ENCODE measurements at places on chromosomes 2 and 18.

DNA sequence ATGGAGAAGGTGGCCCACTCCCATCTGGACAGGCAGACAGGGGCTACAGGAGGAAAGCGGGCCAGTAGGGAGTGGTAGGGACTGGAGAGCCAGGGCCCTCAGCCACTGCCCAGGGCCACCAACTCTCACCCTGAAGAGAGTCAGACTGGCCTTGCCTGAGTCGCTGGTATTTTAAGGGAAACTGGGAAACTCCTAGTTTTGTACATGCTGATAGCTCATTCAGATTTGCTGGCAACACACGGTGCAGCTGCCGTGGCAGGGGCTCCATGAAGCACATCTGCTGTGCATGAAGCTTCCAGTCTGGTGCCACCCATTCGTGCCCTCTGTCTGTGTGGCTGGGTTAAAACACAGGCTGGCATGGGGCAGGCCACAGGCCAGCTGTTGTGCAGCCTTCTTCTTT lies 137.3 kb upstream of the GLI2 start:
- DNase-seq = no peak

GRCh38 chr18:74982946-74983635 lies 225.8 kb downstream of the PTGR3 start:
- DNase-seq = no peak

DNA sequence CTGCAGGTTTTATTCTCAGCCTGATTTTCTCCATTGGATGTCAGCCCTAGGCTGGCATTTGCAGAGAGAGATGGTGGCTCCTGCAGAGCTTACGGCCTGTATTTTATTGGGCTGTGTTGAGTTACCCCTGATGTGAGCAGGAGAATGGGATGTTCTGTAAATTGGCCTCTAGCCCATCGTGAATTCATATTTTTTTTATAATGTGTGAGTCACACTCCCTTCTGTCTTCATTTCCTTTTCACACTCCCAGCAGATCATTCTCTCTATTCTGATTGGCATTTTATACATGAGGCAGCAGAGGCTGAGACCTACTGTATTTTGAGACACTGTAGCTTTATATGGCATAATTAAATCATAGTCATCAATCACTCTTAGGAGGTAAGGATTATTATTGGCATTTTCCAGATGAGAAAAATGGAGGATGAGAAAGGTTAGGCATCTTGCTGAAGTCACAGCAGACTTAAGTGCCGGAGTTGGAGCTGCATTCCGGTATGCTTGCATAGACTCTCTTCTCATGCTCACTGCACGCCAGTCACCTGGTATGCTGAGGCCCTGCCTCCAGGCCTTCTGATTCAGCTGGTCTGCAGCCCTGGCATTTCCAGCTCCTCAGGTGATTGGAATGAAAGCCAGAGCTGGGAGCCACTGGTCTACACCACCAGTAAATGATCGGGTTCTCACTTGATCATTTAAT lies 142.4 kb downstream of the NEDD4L start:
- DNase-seq = no peak

DNA sequence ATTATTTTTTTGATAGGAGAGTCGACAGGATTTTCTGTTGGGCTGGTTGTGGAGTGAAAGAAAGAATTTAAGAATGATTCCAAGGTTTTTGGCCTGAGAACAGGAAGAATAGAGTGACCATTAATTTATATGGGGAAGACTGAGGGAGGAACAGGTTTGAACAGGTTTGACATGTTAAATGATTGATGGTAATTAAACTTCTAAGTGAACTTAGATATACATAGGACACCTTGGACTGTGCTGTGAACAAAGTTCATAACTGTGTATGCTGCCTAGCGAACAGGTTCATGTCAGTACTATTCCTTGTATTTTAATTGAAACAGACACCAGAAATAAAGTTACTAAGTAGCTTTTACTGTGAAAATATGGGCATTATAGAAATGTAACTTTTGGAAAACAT lies 212.0 kb downstream of the SPAG16 start:
- DNase-seq = no peak

GRCh38 chr2:98915751-98916358 lies 20.2 kb downstream of the CRACDL start:
- DNase-seq = no peak

DNA sequence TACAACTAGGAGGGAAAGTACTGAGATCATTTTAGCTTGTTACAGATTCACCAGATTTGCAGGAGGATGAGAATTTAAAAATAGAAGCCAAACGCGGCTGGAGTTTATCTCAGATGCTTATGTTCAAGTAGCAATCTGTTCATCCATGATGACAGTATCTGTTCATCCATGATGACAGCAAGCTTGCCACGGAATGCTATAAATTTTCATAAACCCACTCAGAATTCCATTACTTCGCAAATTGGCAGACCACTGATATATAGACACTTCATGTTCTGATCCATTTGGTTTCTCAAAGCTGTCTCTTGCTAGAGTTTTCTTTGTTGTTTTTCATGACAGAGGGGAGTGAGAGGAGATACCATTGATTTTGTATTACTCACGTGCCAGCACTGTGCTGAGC lies 84.2 kb downstream of the GAREM1 start:
- DNase-seq = no peak

DNA sequence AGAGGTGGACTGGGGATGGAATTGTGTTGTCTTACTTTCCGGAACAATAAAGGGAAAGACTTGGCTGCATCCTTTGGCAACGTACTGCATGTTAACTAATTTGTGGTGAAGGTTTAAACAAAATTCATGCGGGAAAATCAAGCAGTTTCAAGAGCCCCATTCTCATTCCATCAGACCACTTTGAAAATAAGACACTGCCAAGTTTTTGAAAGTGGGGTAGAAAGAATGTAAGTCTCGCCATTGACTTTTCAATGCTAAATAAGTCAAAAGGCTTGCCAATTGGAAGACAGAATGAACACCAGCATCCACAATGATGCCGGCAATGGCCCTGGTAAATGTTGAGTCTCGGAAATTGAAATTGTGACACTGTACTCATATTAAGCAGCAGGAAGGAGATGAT lies 322.0 kb downstream of the RND3 start:
- DNase-seq = no peak

GRCh38 chr2:218334531-218334930 lies 22.1 kb upstream of the CATIP start:
- no peak for DNase-seq

GRCh38 chr2:10518470-10519393 lies 70.6 kb upstream of the ODC1 start:
- no peak for DNase-seq

DNA sequence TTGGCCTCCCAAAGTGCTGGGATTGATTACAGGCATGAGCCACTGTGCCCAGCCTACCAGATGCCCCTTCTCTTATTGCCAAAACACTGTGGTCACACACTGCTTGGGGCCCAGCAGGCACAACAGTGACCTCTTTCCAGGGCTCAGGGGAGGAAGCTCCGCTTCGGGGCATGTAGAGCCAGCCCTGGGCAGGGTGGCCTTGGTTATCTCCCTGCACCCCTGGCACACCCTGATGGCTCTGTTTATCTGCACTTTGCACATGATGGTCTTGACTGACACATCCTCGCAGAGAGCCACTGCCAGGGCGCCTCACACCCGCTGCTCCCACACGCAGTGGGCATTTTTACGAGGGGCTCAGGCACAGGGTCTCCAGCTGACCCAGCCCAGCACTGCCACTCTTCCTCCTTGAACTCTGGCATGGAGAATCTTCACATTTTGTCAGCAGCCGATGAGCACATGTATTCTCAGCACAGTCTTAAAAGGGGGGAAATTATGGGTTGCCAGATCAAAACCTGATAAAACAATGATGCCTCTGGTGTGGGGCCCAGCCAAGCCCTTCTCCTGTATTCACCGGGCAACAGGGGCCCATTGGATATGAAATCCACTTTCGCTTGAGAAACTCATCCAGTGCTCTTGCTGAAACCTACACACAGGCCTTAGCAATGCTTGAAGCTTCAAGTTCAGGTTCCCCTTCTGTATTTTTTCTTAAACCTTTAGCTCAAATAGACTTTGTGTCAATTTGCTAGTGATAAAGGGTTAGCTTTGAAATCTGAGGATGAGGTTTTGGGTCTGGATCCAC lies 5.9 kb downstream of the GYPC start:
- no peak for DNase-seq

GRCh38 chr2:113878743-113879142 lies 11.1 kb upstream of the ACTR3 start:
- no peak for DNase-seq

- DNase-seq = no peak
Observed at GRCh38 chr2:136154384-136154783, 36.4 kb upstream of the CXCR4 start.

DNA sequence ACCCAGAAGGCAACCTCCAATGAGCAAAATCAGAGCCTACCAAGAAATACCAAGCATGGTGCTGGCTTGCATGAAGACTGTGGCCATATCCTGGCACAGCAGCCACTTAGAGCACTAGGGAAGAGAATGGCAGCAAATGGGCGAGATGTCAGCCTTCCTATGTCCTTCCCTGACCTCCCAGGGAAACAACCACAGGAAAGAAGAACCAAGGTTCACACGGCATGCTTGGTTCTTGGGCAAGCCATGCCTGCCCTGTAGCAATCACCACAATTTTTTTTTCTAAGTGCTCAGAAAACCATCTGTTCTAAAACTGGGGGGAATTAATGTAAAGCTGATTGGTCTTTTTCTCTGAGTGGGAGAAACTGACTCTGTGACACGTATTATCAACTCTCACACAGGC lies 27.8 kb downstream of the GALNT14 start:
- DNase-seq = no peak

GRCh38 chr2:158315000-158315399 lies 141.6 kb downstream of the CCDC148 start:
- no peak for DNase-seq

All from activated effector memory CD4-positive, alpha-beta T cell treated with Interleukin-2 at 50 U/mL for 16 hours (primary cell).